Stimulated activated CD8-positive, alpha-beta memory T cell treated with anti-CD3 and anti-CD28 coated beads, Interleukin-4, amount 100 ng/mL, for 48 hours (primary cell): ENCODE measurements at places on chromosomes 6 and 20.

- no peak for DNase-seq
These were observed 19.3 kb downstream of the UQCC2 start for GRCh38 chr6:33692078-33692759.

DNA sequence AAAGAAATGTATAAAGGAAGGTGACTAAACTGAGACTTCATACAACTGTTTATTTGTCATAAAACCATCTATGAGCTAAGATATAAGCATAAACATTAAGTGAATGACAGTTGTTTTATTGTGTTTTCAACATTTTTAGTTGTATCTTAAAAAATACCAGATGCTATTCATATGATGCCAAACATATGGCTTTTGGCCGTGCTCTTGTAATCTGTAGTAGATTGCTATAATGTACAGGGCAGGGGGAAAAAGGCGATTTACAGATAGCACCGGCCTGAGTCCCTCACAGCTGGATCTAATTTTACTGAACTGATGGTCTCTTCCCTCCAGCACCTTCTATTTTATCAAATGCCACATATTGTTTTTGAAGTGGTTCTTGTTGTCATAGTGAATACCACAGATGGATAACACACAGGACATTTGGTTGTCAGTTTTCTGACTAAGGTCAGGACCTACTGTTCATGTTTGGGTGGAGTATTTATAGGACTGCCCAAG is 48.2 kb downstream of the CENPW start:
- no peak for DNase-seq

DNA sequence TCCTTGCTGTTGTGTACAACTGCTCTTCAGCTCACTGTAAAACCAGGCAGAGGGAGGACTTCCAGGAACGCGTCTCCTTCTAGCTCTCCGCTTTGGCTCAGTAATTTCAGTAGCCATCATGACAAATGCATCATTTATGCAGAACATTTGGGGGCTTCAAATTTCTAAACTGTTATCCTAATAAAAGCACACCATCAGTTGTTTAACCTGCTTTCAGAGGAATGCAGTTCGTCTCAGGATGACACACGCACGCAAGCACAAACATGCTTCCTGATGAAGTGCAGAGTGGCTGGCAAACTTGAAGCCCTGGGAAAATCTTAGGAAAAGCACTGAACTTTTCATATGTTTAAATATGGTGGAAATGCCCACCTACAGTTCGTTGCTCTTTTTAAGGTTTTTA is 24.4 kb downstream of the SLC22A23 start:
- DNase-seq: no peak

GRCh38 chr20:21175433-21175832 is 49.6 kb downstream of the KIZ start:
- DNase-seq: no peak

- DNase-seq: peak; percentile 76
These were observed 44.7 kb downstream of the NFATC2 start for GRCh38 chr20:51497542-51498467.

DNA sequence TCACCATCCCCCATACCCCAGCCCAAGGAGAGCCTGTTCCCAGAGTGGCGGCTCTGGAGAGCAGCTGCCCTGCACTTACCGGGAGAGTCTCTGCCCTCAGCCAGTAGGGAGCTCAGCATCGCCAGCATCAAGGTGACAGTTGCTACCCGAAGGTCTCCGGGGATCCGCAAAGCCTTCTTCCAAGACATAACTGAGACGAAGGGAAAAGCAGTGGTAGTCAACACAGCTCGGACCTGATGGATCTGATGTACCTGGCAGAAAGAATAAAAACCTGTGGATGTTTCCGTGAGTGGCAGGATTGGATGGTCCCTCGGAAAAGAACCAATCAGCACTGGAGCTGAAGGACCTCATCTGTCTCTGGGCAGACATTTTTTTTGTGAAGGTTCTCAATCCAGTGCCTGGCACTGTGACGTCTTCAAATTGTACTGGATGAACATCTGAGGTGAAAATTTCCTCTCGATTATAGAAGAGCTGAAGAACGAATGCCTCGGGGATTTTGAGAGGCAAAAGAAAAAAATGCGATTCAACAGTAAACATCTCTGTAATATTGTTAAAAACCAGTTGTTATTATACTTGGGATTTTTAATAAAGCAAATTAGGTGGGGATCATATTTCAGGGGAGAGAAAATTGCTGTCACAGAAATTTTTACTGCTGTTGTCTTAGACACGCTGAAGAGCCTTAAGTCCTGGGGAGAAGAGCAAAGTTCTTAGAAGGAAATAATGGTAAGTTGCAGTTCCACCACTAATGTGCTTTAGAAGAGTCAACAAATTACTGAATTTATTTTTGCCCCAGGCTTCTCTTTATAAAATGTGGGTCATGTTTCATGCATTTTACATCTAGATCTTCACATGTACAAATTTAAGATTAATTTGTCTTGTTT is at the start of gene HLA-DQB1:
HLA-DQB1 (minus strand) TSS at position 238 of the 881 bp plus-strand sequence; CDS start at position 188, 50 bp downstream.
- peak; percentile 57 for DNase-seq

DNA sequence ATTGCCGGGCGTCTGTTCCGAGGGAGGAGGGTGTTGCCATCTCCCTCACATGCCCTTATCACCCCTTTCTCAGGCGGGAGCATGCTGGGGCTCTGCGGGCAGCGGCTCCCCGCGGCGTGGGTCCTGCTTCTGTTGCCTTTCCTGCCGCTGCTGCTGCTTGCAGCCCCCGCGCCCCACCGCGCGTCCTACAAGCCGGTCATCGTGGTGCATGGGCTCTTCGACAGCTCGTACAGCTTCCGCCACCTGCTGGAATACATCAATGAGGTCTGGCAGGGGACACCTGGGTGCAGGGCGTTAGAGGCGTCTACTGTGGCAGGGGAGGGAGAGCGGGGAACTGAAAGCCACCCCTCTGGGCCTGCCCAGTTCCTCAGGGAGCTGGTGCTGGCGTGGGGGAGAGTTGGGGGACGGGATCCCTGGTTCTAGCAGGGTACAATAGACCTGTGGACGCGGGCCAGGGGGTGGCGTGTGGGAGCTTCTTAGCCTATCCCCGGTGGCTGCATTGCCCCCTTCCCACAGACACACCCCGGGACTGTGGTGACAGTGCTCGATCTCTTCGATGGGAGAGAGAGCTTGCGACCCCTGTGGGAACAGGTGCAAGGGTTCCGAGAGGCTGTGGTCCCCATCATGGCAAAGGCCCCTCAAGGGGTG is 697 bp downstream of the PPT2 start:
- DNase-seq: peak; percentile 68

- peak; percentile 34 for DNase-seq
These were observed 11.9 kb downstream of the PYGB start for GRCh38 chr20:25259788-25260254.

- DNase-seq: no peak
These were observed 170.3 kb upstream of the PREP start for GRCh38 chr6:105573138-105573537.

DNA sequence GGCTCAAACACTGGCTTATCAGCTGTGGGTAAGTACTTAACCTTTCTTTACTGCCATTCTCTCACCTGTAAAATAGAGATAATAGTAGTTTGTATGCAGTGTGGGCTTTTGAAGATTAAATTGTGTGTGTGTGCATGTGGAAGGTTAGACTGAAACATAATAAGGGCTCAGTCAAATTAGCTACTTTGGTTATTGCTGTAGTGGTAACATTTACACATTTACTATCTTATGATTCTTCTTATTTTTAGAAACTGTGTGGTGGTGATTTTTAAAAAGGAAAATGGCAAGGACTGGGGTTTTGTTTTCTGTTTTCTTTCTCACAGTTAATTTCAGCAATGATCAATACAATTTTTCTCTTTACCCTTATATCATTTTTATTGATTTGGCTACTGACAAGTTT is 206.9 kb downstream of the NKAIN2 start:
- no peak for DNase-seq

GRCh38 chr6:141488488-141488887 is 644.2 kb upstream of the GJE1 start:
- no peak for DNase-seq

DNA sequence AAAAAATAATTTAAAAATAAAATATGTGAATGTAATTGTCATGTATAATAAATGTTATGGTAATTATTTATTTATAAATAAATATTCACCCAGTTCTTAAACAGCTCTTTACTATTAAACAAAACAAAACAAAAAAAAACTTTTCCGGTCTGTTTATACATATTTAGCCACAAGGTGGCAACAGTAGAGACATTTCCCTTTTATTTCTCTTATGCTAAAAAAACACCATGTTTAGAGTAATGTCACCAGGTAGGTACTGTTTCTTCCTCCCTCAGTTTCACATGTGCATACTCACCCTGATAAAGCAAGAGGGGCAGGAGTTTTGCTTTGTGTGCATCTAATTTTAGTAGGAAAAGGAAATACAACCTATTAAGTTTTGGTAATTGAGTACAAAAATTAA is 610.4 kb upstream of the IMPG1 start:
- DNase-seq: no peak

DNA sequence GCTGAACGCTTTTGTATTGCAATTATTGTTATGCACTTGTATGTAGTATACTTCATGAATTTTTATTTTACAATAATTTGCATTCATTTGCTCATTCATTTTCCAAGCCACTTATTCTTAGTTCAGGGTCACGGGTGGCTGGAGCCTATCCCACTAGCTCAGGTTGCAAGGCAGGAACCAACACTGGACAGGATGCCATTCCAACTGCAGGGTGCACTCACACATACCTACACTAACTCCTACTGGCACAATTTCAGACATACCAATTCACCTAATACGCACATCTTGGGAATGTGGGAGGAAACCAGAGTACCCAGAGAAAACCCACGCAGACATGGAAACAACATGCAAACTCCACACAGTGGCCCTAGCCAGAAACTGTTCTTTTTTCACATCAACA is 61.8 kb downstream of the LMBRD1 start:
- DNase-seq: no peak

GRCh38 chr6:82364087-82365015 is 734 bp downstream of the TPBG start:
- DNase-seq: peak; percentile 33

- no peak for DNase-seq
These were observed 36.6 kb upstream of the GFOD1 start for GRCh38 chr6:13523826-13524622.

DNA sequence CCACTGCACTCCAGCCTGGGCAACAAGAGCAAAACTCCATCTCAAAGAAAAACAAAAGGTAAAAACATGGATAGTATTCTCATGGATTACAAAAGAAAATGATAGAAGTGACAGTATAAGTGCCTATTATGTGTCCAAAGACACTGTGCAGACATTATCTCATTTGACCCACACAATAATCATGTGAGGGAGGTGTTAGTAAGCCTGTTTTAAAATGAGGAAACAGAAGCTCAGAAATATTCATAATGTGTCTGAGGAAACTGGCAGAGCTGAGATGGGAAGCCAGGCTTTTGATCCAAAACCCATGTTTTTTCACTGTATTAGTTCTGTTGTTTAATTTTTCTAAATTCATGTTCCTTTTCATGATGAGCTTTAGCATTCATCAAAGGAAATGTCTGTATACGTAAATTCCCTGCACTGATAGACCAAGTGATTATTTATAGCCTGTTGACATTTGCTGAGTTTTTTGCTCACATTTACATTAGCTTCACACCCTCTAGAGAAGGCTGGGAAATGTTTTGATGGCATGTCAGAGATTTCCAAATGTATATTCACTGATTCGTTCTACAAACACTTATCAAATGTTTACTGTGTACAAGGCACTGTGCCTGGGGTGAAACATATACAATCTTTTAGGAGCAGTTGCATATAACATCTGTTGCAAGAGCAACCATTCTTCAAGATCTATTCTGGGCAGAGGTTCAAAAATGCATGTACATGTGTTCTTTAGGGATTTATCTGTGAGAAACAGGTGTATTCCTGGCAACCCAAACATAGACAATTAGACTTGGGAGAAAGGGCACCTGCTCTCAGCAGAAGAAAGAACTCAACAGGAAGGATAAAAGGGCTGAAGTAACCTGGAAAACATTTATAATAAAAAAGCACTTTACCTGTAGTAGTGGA is 331.5 kb downstream of the SAMD5 start:
- no peak for DNase-seq

- DNase-seq: no peak
These were observed 224.2 kb upstream of the SSTR4 start for GRCh38 chr20:22810626-22811569.

GRCh38 chr6:4935975-4936680 is 67.7 kb downstream of the RPP40 start:
- DNase-seq: no peak

GRCh38 chr6:156949376-156949775 is 172.2 kb downstream of the ARID1B start:
- DNase-seq: no peak

DNA sequence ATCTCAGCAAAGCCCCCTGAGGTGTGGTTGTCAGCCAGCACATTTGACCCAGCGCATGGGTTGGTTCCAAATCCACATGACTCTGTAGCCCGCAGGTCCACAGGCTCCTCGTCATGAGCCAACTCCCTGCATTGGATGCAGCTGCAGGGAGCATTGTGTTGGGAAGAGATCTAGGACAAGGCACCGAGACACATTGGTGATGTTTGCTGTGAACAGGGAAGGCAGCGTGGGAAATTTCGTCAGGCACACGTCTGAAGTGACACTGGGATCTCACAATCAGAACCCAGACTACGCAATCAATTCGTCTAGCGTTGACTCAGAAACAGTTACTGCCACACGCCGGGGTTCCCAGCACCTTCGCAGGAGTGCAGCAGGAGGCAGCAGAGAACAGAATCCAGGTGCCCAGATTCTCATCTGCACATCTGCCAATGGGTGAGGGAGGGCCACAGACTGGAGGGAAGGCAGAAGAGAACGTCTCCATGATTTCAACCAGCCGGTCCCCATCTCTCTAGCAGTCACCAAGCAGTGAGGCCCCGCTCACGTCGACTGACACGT is 177.0 kb downstream of the TTLL2 start:
- DNase-seq: no peak

DNA sequence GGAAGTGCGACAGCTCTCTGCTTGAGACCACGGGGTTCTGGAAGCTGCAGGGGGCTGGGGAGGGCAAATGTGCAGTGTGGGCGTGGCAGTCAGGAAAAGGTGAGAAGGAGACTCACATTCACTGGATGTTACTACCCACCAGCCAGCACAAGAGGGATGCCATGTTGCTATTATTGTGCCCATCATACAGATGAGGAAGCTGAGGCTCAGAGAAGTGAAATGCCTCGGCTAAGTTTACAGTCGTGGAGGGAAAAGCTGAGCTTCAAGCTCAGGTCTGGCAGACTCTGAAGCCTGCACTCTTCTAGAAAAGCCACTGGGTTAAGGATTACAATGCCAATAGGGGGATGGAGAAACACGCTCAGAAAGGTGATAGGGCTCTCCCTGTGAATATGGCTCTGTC is 34.4 kb downstream of the HNF4A start:
- no peak for DNase-seq

- peak; percentile 31 for DNase-seq
These were observed 404.5 kb downstream of the SYNE1 start for GRCh38 chr6:152232501-152233151.
